Substantia nigra (tissue), 51 donors: ENCODE measurements at places on chromosomes 3 and 15.

GRCh38 chr3:44011680-44012079 lies 230.0 kb upstream of the TOPAZ1 start:
- no peak for DNase-seq

- DNase-seq = peak; percentile 0
Measured at GRCh38 chr3:39065197-39065596, 13.4 kb downstream of the WDR48 start.

- no peak for DNase-seq
Measured at GRCh38 chr3:156291272-156292123, 171.1 kb downstream of the KCNAB1 start.

- no peak for DNase-seq
Measured at GRCh38 chr15:41897363-41897799, 3.5 kb upstream of the SPTBN5 start.

GRCh38 chr15:50224606-50225005 lies 40.9 kb downstream of the HDC start:
- DNase-seq = no peak

GRCh38 chr3:83662381-83662960 lies 1296.3 kb upstream of the CADM2 start:
- no peak for DNase-seq

DNA sequence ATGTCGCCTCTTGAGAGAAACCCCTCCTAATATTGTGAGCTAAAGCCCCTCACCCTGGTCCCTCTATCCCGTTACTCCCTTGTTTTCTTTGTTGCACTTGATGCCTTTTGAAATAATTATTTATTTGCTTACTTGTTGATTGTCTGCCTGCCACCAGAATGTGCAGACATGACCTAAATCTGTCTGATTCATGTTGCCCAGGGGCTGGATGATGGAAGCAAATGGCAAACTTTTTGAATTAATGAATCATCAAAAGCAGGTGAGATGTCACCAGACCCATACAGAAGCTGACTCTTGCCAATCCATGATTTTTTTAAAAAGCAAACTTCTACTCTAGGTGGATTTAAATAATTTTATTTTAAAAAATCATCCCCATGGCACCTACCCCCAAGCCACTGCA lies 49.3 kb downstream of the GRIP2 start:
- DNase-seq = no peak

DNA sequence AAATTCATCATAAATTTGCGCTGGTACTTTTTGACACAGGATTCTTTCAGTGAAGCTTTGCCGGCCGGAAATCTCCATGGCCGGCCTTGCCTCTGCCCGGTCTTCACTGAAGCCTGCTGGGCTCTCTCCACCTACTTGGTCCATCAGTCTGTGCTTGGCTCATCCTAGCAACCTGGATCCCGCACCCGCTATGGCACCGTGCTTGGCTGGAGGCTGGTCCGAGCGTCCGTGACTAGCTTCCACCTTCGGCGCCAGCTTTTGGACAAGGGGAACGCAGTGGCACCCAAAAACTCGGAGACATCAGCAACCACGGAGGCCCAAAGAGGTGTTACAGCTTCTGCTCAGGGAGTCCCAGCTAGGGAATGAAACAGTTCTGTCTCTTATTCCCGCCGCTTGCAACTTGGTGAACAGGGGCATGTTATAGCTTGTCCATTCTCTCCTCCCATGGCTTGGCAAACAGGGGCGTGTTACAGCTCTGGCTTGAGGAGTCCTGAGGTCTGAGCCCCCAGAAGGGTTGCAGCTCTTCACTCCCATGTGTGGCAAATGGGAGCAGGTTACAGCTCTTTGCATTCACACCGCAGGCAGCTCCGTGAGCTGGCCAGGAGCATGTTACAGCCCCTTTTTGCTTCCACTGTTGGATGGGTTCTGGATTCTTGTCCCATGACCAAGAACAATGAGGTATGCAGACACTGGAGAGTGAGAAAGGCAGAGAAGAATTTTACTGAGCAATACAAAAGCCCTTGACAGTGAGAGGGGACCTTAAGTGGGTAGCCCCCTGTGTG lies 204.2 kb downstream of the DIPK2A start:
- no peak for DNase-seq

DNA sequence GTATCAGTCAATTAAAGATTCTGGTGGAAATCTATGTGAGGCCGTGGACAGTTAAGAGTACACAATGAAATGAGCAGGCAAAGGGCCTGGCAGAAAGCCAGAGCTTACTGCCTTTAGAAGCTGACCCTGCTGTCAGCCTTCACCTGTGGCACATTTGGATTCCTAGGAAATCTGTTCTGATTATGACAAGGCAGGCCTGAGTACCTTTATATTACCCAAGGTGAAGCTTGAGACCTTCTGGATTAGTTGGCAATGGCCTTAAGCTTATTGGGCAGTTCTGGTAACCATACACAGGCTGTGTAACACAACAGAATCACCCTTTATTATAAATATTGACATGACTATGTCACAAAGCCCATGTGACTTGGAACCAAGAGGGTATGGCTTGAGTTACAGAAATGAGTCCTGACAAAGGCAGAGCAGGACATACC lies 43.2 kb downstream of the NBEAL2 start:
- DNase-seq = no peak

DNA sequence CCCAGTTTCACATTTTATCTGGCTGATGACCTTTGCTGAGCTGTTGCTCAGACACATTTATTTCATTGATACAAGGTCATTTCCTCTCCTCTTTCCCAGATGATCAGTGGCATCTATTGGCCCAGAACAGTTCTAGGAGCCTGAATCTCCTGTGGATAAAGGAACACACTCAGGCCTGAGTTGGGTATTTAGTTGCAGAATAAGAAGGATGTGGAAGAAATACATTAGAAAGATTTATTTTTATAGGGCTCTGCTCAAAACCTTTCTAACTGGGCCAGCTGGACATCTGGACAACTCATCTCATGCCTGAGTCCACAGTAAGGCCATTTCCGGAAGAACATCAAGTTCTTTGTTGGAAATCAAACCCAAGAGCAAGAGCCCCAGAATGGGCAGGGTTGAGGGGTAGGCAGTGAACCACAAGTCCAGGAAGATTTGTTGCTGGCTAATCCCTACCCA lies 19.7 kb upstream of the MFGE8 start:
- DNase-seq = no peak

DNA sequence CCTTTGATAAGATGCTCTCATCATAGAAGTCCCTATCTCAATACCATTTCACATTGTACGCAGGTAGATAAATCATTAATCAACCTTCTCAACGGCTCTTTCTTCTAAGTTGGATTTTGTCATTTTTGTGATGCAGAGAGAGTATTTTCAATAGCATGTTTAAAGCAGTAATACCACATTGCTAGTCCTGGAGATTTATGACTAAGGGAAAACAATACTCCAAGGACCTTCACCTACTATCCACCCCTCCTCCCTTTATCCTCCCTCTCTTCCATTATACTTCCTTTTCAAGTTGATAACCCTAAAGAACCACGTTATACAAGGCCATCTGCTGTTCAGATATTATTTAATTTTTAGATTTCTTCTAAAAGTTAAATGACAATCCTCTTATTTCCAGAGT lies 65.3 kb upstream of the CHMP2B start:
- no peak for DNase-seq

DNA sequence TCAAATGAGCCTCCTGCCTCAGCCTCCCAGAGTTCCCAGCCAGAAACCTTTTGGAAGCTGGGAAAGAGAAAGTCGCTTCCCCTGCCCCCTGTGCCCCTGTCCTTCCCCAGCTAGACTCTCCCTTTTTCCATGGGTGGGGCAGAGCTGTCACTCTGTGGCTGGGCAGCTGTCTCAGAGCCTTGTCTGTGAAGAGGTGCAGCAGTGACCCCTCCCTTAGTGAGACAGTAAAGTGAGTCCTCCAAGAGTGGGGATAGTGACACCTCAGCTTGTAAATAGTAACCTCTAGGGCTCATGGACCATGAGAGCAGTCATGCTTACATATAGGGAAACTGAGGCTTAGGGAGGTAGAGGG lies 76.3 kb downstream of the SMAD6 start:
- no peak for DNase-seq

DNA sequence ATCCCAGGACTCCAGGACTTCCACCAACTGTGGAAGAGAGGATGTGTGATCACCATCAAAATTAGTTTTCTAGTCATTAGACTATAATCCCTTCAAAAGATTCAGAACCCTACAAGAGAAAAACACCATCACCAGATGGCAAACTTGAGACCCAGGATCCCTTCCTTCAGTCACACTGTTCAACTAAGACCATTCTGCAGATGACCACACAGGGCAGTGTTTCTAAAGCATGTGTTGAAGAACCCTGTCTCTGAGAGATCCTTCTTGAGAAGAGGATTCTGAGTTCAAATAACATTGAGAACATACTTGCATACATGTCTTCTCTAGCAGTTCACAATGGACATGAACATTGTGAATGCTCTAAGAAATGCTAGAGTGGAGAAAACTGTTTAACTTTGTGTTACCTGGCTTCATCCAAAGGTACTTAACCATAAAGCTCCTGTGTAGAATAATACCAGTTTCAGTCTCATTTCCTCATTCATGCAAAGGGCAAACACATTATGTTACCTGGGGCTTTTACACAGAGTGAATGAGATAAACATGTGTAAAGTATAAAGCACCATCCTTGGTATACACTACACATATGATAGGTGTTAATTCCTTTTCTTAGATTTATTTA lies 2.4 kb upstream of the ADGRG7 start:
- DNase-seq = no peak

DNA sequence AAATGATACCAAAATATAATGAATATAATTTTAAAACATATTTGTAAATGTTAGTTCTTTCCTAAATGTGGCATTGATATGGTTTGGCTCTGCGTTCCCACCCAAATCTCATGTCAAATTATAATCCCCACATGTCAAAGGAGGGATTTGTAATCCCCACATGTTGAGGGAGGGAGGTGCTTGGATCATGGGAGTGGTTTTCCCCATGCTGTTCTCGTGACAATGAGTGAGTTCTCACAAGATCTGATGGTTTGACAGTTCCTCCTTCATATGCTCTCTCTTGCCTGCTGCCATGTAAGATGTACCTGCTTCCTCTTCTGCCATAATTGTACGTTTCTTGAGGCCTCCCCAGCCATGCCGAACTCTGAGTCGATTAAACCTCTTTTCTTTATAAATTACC lies 12.0 kb downstream of the CGGBP1 start:
- no peak for DNase-seq

DNA sequence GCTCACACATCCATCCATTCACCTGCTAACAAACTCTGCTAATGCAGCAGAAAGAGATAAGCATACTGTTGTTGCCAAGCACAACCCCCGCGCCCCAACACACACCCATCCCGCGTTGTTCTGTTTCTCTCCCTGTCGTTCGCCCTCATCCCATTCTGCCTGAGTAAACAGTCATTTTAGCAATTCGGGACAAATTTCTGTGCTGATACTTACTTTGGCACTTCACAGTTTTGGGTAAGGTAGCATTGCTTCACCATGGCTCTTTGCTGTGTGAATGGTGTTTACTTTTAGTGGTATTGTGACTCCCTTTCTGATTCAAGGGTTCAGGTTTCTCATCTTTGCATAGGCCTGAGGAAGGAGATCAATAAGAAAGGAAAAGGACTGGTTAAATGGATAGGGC lies 149.7 kb downstream of the AKAP13 start:
- no peak for DNase-seq
